Stomach (tissue), 19 donors: ENCODE measurements at places on chromosomes 7 and 10. TPM values are rescaled to one million over a fixed set of nuclear protein-coding genes. Genes with fewer than 3 reads are reported as not detected.

DNA sequence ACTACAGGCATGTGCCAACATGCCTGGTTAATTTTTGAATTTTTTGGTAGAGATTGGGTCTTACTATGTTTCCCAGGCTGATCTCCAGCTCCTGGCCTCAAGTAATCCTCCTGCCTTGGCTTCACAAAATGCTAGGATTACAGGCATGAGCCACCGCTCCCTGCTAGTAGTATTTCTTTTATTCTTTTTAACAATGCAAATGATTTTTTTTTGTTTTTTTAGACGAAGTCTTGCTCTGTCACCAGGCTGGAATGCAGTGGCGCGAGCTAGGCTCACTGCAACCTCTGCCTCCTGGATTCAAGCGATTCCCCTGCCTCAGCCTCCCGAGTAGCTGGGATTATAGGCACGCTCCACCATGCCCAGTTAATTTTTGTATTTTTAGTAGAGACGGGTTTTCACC, 58.1 kb downstream of the SVIL start:
- H3K27me3 ChIP-seq: no peaks in the 10 kb centered on the region
- no peak overlapping the region for H3K4me3 ChIP-seq
- H3K36me3 ChIP-seq: no peaks in the 10 kb centered on the region
- no peak for DNase-seq
- no peaks in the 10 kb centered on the region for H3K4me1 ChIP-seq
- H3K27ac ChIP-seq: no peak overlapping the region

DNA sequence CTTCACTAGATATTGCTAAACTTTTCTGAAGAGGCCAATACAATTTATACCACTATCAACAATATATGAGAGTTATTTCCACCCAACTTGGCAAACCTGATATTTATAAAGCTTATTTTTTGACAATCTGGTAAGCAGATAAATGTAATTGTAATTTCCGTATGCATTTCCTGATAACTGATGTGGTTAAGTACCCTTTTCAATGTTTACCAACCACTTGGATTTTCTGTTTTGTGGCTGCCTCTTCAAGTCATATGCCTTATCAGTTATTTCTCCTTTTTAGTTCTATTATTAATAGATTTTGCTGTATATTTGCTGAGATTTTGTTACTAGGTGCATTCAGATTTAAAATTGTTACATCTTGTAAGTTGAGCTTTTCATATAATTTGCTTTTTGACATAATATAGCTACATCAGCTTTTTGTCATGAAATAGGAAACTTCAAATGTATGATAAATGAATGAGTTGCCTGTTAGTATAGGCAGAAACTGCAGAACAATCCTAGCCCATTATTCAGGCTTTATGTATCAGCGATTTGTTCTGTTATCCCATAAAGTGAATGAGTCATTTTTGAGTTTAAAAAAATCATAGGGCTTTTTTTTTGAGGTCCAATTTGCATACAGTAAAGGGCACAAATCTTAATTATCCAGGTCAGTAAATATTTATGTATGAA, 11.5 kb downstream of the SGPL1 start:
- no peak overlapping the region for H3K4me3 ChIP-seq
- no peak for DNase-seq
- H3K27me3 ChIP-seq: no peaks in the 10 kb centered on the region
- peaks cover 30% of the 10 kb centered on the region for H3K4me1 ChIP-seq

GRCh38 chr10:30062090-30062489, 2.7 kb upstream of the JCAD start:
- DNase-seq: no peak
- H3K27ac ChIP-seq: no peak overlapping the region
- H3K4me3 ChIP-seq: no peak overlapping the region
- peaks cover 15% of the 10 kb centered on the region for H3K4me1 ChIP-seq
- H3K27me3 ChIP-seq: peaks cover 9% of the 10 kb centered on the region

DNA sequence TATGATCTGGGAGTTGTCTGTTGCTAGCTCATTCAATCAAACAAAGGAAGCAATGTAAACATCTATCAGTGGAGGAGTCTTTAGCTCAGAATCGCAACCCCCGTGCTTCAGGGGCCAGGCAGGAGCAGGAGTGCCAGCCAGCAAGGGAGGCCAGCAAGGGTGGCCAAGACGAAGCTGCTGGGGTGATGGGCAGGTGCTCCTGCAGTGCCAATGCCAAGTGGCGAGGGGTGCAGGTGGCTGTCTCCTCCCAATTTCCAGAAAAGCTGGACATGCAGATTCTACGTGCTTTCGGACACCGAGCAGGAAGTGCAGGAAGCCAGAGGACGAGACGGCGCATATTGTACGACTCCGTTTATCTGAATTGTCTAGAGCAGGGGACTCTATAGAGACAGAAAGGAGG, 48.1 kb upstream of the EBF3 start:
- no peak overlapping the region for H3K4me3 ChIP-seq
- H3K4me1 ChIP-seq: no peaks in the 10 kb centered on the region
- H3K27me3 ChIP-seq: peaks cover 6% of the 10 kb centered on the region
- no peak overlapping the region for H3K27ac ChIP-seq
- no peak for DNase-seq
- H3K36me3 ChIP-seq: no peaks in the 10 kb centered on the region

DNA sequence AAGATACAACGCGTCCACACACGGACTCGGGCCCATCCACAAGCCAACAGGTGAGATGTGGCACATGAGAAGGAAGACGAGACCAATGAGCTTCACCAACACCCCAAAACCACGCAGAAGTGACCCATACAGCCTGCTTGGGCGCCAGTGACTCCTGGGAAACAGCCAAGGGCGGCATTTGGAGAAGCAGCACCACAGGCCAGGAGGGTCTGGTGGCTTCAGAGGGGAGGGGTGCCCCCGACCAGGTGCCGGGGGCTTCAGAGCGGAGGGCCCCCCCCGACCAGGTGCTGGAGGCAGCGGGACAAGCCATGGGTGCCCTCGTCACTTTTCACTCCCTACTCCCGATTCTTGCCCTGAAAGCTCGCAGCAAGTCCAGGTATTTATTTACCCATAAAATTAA, 140.1 kb downstream of the DIP2C start:
- peaks cover 5% of the 10 kb centered on the region for H3K4me1 ChIP-seq
- no peak overlapping the region for H3K27ac ChIP-seq
- DNase-seq: no peak
- H3K36me3 ChIP-seq: no peaks in the 10 kb centered on the region

- no peak overlapping the region for H3K27ac ChIP-seq
- no peaks in the 10 kb centered on the region for H3K36me3 ChIP-seq
- H3K27me3 ChIP-seq: peaks cover 59% of the 10 kb centered on the region
- DNase-seq: no peak
- H3K4me3 ChIP-seq: no peak overlapping the region
These were observed 87.3 kb upstream of the INSIG1 start for GRCh38 chr7:155210356-155210755.

DNA sequence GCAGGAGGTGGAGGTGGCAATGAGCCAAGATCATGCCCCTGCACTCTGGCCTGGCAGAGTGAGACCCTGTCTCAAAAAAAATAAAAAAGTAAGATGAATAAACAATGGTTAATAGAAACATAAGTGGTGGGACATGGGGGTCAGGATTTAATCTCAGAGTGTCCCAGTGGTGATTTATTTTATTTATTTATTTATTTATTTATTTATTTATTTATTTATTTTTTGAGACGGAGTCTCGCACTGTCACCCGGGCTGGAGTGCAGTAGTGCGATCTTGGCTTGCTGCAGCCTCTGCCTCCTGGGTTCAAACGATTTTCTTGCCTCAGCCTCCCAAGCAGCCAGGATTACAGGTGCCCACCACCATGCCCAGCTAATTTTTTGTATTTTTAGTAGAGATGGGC, 482.6 kb upstream of the GALNT17 start:
- no peaks in the 10 kb centered on the region for H3K4me1 ChIP-seq
- no peak overlapping the region for H3K27ac ChIP-seq
- no peaks in the 10 kb centered on the region for H3K36me3 ChIP-seq
- no peaks in the 10 kb centered on the region for H3K27me3 ChIP-seq

DNA sequence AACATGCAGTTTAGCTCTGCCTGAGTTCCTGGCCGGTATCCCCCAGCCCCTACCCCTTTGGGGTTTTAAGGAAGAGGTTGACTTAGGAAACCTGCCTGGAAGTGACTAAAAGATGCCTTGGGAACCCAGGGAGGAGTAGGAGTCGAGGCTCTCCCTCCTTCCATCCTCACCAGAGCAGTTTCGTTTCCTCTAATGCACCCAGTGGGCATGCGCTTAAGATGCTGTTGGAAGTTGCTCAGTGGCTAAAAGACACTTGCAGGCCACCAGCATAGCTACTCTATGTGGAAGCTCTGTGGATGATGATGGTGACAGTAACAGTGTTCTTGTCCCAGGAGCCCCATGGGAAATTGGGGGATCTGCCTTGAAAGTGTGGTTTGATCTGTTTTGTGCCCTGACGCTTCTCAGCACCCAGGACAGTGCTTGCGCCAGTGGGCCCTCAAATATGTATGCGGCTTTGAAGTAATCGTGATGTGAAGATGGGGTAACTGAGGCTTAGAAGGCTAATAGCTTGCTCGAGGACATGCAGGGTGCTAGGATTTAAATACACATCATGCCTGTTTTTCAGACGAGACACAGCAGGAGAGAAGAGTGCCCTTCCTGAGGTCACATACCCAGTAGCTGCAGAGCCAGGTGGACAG, 32.0 kb downstream of the TBATA start:
- DNase-seq: no peak
- no peaks in the 10 kb centered on the region for H3K4me1 ChIP-seq
- no peaks in the 10 kb centered on the region for H3K27me3 ChIP-seq
- H3K36me3 ChIP-seq: no peaks in the 10 kb centered on the region
- H3K27ac ChIP-seq: no peak overlapping the region
- no peak overlapping the region for H3K4me3 ChIP-seq

The NODAL gene
- not detected for total RNA-seq

GRCh38 chr7:7479275-7479805, 56.3 kb downstream of the COL28A1 start:
- no peak for DNase-seq
- H3K4me1 ChIP-seq: no peaks in the 10 kb centered on the region
- no peak overlapping the region for H3K27ac ChIP-seq

DNA sequence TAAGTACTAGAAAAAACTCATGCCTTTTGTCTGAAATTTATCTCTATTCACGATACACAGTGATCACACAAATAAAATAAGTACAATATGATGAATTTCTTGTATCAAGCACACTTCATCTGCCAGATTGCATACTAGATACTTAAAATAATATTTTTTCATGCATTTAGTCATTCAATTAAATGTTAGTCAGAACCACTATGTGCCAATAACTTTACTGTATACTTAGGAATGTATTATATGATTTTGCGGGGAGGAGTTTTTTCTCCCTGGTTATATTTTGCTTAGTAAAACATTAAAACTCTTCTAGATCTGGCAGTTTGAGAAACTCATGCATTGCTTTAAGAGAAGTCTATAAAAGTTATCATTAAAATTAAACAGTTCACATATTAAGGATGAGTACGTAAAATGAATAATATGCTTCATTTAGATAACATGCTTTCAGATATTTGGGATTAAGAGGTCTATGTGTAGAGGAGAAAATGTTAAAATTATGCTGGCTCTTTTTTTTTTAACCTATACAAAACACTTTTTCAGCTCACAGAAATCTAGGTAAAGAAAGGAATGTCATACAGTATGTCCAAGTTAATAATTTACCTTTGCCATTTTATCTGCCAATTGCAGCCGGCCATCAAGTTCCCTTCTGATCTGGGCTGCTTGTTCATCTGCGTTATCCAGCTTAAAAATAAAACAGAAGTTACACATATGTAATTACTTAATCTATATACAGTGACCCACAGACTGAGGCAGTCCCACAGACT, 70.1 kb downstream of the RNF133 start:
- H3K4me1 ChIP-seq: no peaks in the 10 kb centered on the region
- H3K36me3 ChIP-seq: no peaks in the 10 kb centered on the region
- no peaks in the 10 kb centered on the region for H3K27me3 ChIP-seq
- no peak overlapping the region for H3K27ac ChIP-seq
- no peak overlapping the region for H3K4me3 ChIP-seq

The EN2 gene
- total RNA-seq: not detected

DNA sequence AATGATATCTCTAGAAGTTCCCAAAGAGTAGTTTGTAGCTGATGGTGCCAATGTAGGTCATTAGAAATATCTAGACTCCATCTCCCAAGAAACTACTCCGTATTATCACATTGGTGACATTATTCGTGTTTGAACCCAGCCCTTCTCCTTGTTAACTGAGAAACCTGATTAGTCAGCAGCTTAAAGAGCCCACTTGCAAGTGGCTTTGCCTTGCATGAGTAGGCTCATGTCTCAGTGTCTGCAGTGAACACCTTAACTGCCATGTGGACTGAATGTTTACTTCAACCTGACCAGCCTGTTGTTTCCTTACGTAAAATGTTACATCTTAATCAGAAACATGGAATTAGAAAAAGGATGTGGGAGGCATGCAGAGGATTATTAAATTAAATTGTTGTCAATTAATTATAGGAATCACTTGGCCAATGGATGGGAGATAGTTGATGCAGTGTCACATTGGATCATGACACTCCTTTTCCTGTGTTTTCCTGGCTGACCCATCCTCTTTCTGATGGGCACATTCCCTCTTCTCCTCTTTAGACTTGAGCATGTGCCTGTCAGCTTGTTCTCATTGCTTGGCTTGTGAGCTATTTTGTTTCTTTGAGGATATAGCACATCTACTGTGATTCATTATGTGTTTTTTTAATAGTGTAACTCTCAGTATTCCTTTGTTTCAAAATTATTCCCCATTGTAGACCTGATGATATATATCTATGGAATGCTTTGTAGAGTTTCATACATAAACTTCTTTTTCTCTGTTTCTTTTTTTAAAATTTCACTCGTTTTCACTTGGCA, 18.0 kb downstream of the STARD3NL start:
- H3K4me3 ChIP-seq: no peak overlapping the region
- no peak for DNase-seq
- no peaks in the 10 kb centered on the region for H3K27me3 ChIP-seq
- no peak overlapping the region for H3K27ac ChIP-seq

The C10orf105 gene
- total RNA-seq: not detected

The POR gene
- 56.7 TPM for total RNA-seq

DNA sequence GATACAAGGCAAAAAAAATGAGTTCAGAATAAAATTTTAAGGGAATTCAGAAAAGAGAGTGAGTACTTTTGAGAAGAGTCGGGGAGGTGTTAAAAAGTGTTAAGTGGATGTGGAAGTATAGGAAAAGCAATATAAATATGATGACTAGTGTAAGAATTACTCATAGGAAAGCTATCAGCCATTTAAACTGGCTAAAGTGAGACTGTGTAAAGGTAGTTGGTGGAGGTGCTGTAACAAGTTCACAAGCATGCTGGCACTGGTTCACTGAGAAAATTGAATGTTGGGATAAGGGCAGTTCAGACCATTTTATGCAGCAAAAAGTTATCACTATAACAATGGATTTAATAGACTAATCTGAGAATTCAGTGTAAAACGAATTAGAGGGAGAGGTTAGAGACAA, 179.0 kb upstream of the DKK1 start:
- no peak for DNase-seq
- no peaks in the 10 kb centered on the region for H3K4me1 ChIP-seq
- H3K4me3 ChIP-seq: no peak overlapping the region
- H3K27ac ChIP-seq: no peak overlapping the region

- H3K36me3 ChIP-seq: no peaks in the 10 kb centered on the region
- peaks cover 16% of the 10 kb centered on the region for H3K4me1 ChIP-seq
- H3K4me3 ChIP-seq: no peak overlapping the region
- no peak for DNase-seq
These were observed 4.4 kb downstream of the SHTN1 start for GRCh38 chr10:117000580-117000979.

GRCh38 chr10:130003166-130003565, 39.1 kb upstream of the EBF3 start:
- DNase-seq: no peak
- no peaks in the 10 kb centered on the region for H3K27me3 ChIP-seq
- no peak overlapping the region for H3K4me3 ChIP-seq
- H3K4me1 ChIP-seq: no peaks in the 10 kb centered on the region

- H3K27ac ChIP-seq: no peak overlapping the region
- no peaks in the 10 kb centered on the region for H3K27me3 ChIP-seq
- H3K4me1 ChIP-seq: peaks cover 7% of the 10 kb centered on the region
- H3K4me3 ChIP-seq: no peak overlapping the region
- DNase-seq: no peak
These were observed 90.3 kb downstream of the CHN2 start for GRCh38 chr7:29284696-29285443.
